Amygdala (tissue), 56 donors: ENCODE measurements at places on chromosomes 3 and 15.
A peak's percentile ranks its signal among the peaks of the same experiment; 100 is the strongest.

DNA sequence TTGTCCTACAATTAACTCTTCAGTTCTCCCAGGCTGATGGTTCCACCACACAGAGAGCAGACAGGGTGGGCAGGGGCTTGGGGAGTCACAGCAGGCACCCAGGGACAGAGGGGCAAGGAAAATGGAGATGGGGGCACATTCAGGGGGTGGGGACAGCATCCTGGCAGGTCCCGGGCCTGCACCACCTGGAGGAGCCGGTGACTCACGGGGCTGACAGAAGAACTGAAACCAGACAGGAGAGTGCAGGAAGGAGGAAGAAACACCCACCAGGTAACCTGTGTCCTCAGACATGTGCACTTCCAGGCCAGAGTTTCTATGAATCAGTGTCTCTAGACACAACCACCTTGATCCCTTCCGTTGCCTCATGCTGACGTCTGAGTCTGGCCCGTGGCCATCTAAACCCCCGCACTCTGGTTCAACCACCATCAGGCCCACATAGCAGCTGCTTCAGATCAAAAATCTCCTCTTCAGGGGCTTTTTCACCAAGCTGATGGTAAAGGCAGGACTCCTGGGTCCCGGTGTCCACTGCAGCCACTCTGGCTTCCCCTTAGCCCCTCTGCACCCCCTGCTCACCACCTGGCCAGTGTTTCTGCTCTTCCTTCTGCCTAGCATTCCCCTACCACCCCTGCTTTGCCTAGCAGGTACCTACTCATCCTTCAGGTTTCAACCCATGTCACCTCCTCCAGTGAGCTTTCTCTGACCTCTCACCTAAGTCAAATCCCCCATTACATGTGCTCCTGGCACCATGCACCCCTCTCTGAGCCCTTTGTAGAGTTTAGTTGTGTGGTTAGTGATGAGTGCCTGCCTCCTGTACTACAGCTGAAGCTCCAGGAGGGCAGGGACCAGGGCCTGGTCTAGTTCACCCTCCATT, 16.5 kb upstream of the CYP11A1 start:
- DNase-seq = no peak

GRCh38 chr15:80587007-80587406, 108.1 kb upstream of the ABHD17C start:
- DNase-seq = no peak

GRCh38 chr3:43704697-43705096, 14.0 kb downstream of the ABHD5 start:
- DNase-seq = no peak

DNA sequence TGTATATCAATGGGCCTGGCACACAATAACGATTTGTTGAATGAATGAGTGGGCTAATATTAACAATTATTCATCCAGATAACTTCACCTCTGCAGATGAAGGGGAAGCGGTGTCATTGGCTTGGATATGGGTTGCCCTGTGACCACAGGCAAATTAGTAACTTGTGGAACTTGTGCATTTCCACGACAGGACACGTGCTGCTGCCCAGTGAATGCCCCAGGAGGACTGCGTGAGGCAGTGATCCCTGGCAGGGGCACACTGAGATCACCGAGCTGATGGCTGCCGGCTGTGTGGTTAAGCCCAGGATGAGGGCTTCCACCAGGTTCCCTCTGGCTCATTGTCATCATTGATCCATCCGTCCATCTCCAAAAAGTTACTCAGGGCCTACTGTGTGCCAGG, 84.1 kb upstream of the HACD2 start:
- no peak for DNase-seq

GRCh38 chr3:161452179-161452578, 44.4 kb upstream of the OTOL1 start:
- no peak for DNase-seq

GRCh38 chr3:43503067-43503728, 118.6 kb downstream of the ANO10 start:
- no peak for DNase-seq

DNA sequence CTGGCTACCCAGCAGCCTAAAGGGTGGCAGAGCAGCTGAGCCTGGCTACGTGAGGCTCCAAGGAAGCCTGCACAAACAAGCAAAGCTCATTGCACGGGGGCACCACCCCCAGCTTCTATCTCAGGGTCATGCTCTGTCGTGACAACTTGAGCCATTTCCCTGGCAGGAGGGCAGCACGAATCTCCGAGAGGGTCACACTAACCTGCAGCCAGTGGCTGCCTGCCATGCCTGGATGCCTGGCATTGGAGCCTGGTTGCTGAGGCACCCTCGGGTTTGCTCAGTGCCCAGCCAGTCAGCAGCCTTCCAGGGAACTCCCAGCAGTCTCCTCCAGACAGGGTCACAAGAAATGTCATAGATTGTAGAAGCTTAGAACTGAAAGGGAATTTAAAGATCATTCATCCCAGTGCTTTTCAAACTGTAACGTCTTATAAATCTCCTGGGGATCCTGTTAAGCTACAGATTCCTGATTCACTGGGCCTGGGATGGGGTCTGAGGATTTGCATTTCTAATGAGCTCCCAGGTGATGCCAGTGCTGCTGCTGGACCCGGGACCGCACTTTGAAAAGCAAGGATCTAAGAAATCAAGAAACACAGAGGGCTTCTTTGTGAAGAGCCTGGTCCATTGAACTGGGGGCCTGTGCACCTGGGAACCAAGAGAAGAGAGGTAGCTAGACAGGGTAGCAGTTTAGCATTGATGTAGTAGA, 48.4 kb downstream of the TMEM266 start:
- no peak for DNase-seq

- DNase-seq = no peak
Measured at GRCh38 chr15:70585707-70586034, 177.7 kb downstream of the UACA start.

GRCh38 chr3:41997702-41998550, 36.0 kb upstream of the ULK4 start:
- no peak for DNase-seq

DNA sequence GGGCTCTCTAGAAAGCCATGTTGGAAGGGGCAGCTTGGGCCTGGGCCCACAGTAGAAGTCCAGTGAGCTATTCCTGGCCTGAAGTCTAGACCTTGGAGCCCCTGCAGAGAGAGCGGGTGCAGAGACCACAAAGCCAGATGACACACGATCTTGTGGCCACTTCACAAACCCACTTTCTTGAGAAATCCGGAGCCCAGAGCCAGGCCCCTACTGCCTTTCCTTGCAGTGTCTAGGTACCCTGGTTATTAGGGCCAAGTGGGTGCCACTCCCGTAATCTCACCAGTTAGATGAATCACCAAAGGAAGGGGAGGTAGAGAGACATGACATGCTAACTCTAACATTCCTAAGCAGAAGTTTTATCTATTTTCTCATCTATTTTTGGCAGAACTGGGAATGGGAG, 72.5 kb upstream of the ADAMTSL3 start:
- no peak for DNase-seq

DNA sequence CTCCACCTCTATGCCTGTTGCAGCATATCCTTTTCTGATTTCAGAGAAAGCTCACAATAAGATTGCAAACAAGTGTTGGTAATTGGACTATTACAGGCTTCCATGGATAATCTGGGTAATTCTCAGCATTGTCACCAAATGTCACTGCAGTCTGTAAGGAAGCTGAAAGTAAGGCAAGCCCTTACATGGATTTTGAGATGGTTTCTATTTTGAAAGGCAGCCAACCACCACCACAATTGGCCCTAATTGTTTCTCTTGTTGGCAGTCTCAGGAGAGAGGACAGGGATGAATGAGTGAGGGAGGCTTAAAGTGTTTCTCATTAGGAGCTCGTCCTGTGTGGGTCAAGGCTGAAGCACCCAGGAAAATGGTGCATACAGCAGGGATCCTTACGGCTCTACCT, 879.9 kb downstream of the TUSC7 start:
- no peak for DNase-seq

GRCh38 chr3:184508938-184509337, 52.6 kb upstream of the EPHB3 start:
- no peak for DNase-seq

- DNase-seq = no peak
Measured at GRCh38 chr15:101037090-101037830, 118.1 kb downstream of the LRRK1 start.

DNA sequence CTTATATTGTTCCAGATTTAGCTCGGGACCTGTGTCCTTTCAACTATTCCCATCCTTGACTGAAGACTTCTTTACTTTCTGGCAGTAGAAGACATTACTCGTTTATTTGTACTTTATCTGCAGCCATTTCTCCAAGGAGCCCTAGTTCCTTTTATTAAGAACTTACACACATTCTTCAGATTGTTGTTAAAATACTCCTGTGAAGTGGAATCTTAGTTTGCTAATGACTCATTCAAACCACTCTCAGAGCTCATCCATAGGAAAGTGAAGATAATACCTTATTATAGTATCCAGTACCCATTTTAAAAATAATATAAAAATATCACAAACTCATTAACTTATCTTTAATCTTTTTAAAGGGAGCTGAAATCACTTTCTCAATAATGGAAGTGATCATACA, 63.5 kb downstream of the C3orf70 start:
- no peak for DNase-seq

DNA sequence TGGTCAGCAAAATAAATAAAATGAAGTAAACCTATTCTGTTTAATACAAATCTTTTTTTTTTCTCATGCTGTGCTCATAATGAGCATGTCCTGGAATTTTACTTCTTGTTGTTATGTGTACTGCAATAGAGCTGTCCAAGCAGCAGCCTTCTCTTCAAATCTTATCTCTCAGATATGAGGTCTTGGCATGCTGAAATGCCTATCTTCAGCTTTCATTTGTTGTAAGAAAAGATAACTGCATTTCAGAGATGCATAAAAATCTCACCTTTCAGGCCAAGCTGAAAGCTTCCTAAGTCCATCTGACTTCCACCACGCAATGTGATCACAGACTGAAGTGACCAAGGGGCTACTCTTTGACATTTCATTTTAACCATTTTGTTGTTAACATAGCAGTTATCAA, 43.5 kb upstream of the LRRC3B start:
- no peak for DNase-seq

DNA sequence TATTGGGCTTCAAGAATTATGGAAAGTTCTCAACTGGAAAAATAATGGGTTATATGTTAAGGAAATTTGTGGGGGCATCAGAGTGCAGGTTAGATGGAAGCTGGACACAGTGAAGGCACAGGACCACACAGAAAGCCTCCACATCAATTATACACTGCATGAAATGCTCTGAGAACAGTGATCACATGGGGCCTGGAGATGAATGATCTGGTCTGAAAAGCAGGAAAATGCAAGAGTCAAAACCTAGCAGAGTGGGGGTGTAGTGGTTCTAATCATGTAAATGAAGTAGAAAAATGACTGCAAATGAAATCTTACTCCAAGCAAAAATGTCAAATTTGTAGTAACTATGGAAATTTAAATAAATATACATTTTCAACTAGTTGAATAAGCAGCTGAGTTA, 123.6 kb downstream of the TUSC7 start:
- no peak for DNase-seq

GRCh38 chr3:60011218-60011617, 961.4 kb upstream of the CFAP20DC start:
- DNase-seq = no peak

GRCh38 chr15:75823860-75824613, 19.2 kb upstream of the UBE2Q2 start:
- DNase-seq = no peak

DNA sequence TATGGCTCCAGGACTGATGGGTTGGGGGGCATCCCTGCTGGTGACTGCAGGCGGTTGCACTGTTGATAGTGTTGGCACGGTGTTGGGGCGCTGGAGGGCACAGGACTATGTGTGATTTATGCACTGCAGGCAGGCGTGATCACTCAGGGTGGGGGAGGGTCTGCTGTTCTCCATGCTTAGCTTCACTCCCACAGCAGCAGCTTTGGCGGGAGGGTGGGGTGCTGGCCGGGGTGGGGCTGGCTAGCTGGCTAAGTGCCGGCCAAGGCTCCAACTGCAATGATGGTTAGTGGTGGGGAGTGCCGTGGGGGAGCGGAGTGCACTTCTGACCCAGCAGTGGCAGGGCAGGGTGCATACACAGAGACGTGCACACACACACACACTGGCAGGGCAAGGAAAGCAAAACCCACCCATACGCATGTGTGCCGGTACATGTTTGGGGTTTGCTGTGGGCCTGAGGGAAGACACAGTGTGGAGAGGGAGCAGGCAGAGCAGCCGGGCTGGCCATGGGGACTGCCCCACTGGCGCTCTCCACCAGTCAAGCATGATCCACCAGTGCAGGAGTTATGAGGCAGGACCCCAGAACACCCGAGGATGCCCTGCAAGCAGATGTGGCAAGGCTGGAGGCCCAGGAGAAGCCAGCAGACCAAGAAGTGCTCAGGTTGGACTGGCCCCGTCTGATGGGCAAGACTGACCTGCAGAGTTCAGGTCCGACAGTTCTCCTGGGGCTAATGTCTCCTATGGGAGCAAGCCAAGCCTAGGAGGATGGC, 16.5 kb upstream of the FGF7 start:
- DNase-seq = no peak

- DNase-seq = peak; percentile 69
Measured at GRCh38 chr15:43519196-43519595, 1.8 kb downstream of the MAP1A start.

DNA sequence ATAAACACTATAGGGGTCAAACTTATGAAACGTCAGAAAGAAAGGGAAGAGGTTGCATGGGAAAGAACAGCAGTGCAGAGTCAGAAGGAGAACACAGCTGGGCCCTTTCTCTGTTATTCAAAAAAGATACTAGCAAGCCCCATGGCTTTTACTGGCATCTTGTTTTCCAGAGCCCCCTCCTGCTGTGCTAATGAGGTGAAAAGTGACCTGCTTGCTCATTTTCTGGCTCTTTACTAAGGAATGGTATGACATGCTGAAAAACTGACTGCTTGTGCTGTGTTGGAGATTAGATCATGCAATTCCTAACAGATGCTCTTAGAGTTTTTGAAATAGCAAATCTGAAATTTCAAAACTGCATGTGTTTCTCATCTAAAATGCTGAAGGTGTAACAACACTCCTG, 541.6 kb upstream of the ALCAM start:
- DNase-seq = no peak

- DNase-seq = no peak
Measured at GRCh38 chr15:77225646-77226045, 154.7 kb upstream of the TSPAN3 start.

GRCh38 chr15:27545494-27546255, 553.4 kb downstream of the OCA2 start:
- DNase-seq = no peak

GRCh38 chr3:13087320-13087990, 14.2 kb upstream of the IQSEC1 start:
- DNase-seq = no peak

DNA sequence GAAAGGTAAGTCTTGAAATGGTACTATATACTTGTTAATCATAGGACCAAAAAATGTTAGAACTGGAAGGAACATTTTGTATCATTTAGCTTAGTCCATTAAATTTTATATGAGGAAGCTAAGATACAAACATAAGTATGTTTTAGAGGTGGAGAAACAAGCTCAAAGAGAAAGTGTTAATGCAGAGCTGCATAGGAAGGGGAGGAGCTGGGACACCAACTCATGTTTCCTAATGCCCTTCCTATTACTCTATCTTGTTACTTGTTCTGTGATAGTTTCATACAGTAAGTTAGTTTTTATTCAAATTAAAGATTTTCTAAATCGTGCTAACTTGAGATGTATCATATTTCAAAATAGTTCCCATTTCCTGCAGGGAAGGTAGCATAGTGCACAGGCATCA, 7.4 kb downstream of the SLC35A5 start:
- no peak for DNase-seq

- DNase-seq = no peak
Measured at GRCh38 chr3:58321791-58322190, 10.9 kb upstream of the PXK start.

GRCh38 chr3:171685116-171685895, 125.0 kb downstream of the PLD1 start:
- no peak for DNase-seq

- DNase-seq = no peak
Measured at GRCh38 chr15:69661446-69661845, 208.8 kb downstream of the RPLP1 start.

GRCh38 chr15:43283526-43283925, 16.8 kb upstream of the TGM5 start:
- DNase-seq = no peak
